ENCODE measurements at places on chromosomes 3 and 15.

GRCh38 chr3:48685603-48686511, at the start of gene NCKIPSD:
NCKIPSD (minus strand) TSS chr3:48685915; CDS start chr3:48685807, 108 bp downstream.
- DNase-seq = peak; percentile 81

DNA sequence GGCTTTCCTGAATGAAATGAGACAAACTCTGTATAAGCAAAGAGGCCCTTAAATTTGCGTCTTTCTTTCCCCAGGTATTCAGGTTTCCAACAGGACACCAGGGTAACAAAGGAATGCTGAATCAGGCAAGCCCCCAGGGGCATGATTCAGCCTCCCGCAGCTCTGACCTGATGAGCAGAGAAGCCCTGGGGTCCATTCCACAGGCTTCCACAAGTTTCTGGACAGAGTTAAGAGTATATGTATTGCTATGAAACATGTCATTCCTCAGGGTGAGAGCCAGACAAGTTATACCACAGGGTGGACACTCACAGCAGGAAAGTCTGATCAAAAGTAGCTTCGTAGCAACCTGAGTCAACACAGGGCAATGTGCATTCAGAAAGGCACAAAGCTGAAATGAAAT, 68.1 kb upstream of the CTNNB1 start:
- DNase-seq = no peak

GRCh38 chr3:149151843-149152242, 22.4 kb downstream of the HPS3 start:
- no peak for DNase-seq

- peak; percentile 14 for DNase-seq
These were observed 48.7 kb downstream of the COL8A1 start for GRCh38 chr3:99686955-99687612.

DNA sequence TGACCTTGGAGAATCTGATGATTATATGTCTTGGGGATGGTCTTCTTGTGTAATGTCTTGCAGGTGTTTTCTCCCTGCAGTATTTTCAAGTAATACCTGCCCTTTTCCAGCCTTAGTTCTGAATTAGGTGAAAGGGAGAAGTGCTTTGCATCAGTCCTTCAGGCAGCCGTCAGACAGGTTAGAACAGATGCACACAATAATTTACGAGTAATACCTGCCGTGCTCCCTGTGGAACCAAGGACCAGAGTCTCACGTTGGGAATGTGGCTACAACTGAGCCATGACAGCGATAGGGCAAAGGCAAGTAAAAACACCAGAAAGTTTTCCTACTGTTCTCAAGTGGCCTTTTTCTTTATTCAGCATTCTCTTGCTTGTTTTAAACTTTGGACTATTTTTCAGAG, 69.1 kb downstream of the CHCHD6 start:
- DNase-seq = no peak

DNA sequence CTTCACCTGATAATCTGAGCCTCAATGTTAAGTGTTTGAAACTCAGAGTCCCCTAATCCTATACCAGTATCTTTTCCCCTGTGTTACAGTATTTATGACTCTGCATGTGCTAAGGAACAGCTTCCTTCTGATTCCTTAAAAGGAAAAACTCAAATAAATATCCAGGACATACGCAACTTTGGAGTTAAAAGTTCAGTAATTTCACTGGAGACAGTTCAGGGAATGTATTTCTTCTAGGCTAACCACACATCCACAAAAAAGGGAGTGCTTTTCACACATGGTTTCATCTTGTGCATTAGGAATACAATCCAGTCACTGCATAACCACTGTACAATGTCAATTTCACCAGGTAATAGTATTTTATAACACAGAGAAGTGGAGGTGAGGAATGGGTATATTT, 31.0 kb downstream of the PGBD4 start:
- DNase-seq = no peak

DNA sequence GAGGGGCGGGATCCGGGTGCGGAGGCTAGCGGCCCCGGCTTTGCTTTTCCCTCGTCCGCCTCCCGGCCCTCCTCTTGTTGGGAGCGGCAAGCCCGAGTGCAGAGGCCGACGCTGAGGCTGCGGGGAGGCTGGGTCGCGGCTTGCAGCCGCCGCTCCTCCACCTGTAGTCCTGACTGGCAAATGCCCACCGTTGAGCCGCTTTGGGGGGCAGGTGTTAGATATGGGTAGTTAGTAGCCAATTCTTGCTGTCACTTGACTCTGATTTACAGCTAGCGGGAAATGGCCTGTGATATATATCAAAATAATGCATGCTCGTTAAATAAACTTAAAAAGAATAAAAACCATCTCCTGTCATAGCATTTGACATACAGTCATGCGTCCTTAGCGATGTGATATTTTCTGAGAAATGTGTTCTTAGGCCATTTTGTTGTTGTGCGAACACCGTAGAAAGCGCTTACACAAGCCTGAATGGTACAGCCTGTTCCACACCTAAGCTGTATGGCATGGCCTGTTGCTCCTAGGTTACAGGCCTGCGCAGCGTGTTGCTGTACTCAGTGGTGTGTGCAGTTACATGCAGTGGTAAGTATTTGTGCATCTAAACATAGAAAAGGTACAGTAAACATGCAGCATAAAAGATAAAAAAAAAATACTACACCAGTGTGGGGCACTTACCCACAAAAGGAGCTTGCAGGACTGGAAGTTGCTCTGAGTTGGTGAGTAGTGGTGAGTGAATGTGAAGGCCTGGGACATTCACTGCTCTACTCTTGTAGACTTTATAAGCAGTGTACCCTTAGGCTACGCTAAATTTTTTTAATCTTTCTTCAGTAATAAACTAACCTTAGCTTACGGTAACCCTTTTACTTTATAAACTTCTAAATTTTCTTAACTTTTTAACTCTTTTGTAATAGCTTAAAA, 873 bp downstream of the CAPN7 start:
- DNase-seq = peak; percentile 30

DNA sequence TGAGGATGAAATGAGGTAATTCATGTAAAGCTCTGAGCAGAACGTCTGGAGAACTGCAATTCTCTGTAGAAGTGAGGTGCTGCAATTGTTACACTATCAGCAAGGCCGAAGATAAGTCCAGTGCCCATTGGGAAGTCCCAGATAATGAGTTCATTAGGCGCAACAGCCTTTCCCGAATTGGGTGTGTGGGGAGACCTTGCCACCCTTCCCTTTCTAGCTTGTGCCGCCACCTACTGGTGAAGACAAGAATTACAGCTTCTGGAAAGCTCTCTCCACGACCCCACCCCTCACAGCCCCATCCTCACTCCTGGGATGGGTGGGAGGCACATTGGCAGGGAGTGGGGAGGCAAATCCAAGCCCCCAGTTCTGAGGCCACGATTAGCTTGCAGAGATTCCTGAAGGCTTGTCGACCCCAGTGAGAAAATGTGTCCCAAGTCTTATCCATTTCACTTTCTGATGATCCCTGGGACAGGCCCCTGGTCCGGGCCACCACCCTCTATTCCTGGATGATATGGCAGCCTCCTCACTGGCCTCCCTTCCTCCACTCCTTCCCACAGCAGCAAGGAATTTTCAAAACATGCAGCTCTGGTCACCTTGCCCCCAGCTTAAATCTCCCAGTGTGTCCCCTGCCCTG, 36.4 kb downstream of the FAM3D start:
- DNase-seq = peak; percentile 47

GRCh38 chr3:64995857-64996551, 308.2 kb upstream of the ADAMTS9 start:
- no peak for DNase-seq

DNA sequence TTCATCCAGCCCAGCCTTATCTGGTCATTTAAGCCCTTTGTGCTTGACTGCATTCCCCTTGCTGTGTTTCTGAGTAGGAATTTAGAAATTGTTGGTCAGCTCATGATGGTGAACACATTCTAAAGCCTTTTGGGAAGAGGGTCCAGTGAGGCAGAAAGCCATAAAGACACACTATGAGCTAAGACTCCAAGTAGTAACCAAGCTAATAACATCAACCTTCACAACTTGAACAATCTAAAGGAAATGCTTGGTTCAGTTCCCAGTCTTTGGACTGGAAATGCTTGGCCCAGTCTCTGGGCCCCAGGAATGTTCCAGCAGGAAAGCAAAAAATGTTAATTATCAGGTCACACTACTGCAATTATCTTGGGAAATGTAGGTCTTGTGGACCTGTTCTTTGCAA, 7.7 kb downstream of the PLSCR1 start:
- no peak for DNase-seq

- no peak for DNase-seq
These were observed 46.9 kb downstream of the KY start for GRCh38 chr3:134603956-134604355.

DNA sequence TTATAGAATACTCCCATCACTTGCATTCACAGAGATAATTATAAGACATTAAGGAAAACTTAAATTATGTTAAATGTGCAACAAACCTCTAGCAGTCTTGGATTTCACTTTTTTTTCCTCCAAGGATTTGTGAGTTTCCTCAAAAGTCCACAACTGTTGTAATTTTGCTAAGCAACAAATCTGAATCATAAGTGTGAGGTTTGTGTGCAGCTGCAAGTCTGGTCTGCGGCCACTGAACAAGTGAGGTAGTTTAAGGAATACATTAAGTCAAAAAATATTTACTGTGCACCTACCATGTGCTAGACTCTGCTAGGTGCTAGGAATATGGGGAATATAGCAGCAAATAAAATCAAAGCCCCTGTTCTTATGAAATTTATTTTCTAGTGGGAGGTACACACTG, 70.2 kb downstream of the LRRC28 start:
- DNase-seq = no peak

GRCh38 chr3:194995334-194995733, 275.6 kb downstream of the XXYLT1 start:
- no peak for DNase-seq

DNA sequence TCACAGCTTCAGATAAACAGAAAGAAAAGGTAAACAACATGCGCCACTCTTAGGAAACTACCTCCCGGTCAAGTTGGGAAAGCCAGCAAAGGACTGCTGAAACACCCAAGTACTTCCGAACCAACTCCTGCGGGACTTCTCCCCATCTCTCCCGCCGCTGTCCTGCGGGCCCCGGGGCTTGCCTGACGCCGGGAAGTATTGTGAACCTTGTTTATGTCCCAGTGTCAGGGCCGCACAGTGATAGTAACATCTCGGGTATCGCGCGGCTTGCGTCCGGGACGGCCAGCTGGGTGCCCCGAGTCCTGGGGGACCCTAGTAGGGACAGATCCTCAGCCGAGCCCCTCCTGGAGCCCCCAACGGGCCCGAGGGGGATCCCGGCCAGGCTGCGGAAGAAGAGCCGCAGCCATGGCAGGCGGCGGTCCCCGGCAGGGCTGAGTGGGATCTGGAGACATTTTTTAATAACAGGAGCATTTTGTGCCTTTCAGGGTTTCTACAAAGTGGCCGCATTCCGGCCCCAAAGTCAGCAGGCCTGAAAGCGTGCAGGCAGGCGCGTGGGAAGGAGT, 756 bp downstream of the CLPX start:
- DNase-seq = peak; percentile 25

DNA sequence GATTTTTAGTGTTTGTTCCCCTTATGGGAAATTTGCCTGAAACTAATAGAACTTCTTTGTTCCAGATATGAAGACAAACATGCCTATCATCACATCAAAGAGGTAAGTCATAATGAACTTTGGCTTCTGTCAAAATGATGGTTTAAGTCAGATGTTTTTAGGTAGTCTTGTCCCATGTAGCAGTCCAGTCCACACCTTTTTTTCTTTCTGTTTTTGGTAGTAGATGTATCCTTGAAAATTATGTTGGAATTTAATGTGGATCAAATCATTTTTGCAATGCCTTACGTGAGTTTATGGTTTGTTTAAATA, 12.1 kb downstream of the TSEN2 start:
- DNase-seq = no peak

DNA sequence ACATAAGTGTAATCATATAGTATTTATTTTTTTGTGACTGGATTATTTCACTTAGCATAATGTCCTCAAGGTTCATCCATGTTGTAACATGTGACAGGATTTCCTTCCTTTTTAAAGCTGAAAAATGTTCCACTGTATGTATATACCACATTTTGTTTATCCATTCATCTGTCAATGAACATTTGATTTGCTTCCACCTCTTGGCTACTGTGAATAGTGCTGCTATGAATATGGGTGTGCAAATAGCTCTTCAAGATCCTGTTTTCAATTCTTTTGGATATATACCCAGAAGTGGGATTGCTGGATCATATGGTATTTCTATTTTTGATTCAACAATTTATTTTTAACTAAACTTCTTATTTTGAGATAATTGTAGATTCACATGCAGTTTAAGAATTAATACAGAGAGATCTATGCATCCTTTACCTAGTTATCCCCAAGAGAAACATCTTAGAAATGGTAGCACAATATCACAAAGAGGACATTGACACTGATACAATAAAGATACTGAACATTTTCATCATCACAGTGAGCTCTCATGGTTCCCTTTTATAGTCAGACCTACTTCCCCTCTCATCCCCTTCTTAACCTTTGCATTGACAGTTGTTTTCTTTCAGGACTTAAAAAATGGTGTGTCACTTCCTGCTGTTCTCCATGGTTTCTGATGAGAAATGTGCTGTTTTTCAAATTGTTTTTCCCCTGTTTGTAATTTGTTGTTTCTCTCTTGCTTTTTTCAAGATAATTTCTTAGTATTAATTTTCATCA, 90.1 kb downstream of the SATB1 start:
- DNase-seq = no peak

DNA sequence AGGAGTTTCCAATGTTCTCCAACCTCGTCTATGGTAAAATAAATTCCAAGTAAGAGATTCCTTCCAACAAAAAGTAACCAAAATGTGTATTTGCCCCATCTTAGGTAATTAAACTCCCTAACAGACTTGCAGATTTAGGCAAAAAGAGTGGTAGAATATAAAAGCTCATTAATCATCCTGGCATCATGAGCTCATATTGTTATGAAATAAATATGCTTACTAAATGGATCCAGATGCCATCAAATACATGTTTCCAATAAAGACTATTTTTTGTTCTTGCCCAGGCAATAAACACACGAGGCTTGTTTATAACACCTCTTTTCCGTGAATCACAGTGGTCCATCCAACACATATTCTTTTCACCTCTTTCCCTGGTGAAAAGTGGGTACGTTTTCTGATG, 189.4 kb downstream of the THSD4 start:
- no peak for DNase-seq

DNA sequence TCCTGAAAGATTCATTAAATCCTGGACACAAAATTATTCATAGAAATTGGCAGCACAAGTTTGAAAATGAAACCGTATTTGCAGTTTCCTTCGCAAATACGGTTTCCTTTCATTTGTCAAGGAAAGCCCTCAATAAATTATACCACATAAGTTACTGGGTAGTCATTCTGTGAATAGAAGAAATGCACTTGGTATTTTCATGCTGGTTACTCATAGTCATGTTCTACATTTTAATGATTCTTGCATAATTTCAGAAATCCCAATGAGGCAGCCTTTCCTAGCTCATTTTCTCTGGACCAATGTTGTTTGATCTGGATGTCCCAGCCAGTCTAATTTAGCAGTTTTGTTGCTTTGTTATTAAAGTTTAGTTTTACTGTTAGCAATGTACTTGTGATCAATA, 43.2 kb downstream of the MINAR1 start:
- peak; percentile 1 for DNase-seq
